CMK (cell line): ENCODE measurements at places on chromosomes 12 and 14.

DNA sequence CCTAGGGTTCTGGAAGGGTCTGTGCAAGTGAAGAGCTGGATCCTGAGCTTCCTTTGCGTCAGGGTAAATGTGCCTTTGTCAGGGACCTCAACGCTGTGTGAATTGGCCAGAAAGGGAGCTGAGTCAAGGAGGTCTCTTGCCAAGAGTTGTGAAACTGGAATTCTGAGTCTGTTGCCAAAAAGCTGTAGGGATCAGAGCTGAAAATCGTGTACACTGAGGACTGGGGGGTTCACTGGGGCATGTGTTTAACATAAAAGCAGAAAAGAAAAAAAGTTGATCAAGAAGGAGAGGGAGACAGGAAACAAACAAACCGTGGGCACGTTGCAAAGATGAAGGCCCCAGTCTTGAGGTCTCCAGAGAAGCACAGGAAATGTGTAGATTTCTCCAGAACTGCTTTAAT, 1081.5 kb downstream of the VRK1 start:
- no peak for DNase-seq

- DNase-seq = no peak
Measured at GRCh38 chr12:562634-563033, 100.6 kb downstream of the NINJ2 start.

GRCh38 chr12:97267166-97267565, 195.4 kb upstream of the RMST start:
- no peak for DNase-seq

GRCh38 chr12:81819991-81820633, 61.0 kb upstream of the PPFIA2 start:
- no peak for DNase-seq

DNA sequence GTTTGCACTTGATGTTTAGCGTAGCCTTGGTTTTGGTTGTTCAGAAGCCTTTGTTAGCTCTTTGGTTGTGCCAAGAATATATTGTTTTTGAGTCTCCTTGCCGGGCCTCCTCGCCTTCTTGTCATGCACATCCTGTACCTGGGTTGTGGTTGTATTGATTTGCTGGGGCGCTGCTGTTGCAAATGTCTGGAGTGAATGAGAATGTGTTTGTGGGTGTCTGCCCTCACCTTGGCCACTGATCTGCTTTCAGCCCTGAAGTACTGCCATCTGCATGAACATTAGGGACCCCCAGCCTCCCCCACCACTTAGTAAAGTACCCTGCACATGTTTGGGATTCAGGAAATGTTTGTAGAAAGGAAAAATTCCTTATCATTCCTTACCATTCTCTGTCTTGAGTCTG, 16.5 kb downstream of the PRKCH start:
- no peak for DNase-seq

GRCh38 chr12:106671840-106672239, 89.0 kb downstream of the RFX4 start:
- no peak for DNase-seq
